ENCODE measurements at places on chromosomes 13 and 19.

- DNase-seq: no peak
Observed at GRCh38 chr19:8320564-8321066, 560 bp downstream of the NDUFA7 start.

DNA sequence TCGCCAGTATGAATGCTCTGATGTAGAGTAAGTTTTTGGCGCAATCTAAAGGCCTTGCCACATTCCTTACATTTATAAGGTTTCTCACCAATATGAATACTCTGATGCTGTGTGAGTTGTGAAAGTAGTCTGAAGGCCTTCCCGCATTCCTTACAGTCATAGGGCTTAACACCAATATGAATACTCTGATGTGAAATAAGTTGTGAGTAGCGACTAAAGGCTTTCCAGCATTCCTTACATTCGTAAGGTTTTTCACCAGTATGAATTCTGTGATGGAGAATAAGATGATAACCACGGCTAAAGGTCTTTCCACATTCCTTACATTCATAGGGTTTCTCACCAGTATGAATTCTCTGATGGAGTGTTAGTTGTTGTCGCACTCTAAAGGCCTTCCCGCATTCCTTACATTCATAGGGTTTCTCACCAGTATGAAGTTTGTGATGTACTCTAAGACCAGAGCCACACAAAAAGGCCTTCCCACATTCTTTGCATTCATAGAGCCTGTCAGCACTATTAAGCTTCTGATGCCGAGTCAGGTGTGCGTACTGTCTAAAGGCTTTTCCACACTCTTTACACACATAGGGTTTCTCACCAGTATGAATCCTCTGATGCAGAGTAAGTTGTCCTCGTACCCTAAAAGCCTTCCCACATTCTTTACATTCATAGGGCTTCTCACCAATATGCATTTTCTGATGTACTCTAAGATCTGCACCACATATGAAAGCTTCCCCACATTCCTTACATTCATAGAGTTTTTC is 14.1 kb upstream of the ZFP14 start:
- no peak for DNase-seq

DNA sequence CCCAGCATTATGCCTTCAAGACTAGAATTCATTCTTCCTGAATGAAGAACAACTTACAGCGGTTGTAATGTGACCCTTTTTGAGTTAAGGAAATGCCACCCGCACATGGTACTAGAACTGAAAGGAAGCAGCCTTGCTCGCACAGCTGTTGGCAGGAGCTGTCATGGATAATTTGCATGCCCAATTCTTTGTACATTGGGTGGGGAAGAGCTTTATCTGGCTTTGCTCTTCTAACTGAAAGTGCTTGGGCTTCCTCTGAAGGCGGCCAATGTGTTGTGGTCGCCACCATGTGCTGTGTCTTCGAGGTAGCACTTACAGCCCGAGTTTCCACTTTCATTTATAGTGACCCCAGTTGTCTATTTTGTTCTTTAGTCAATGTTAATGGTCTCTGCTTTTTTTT is 3.4 kb downstream of the CCNE1 start:
- DNase-seq: no peak

GRCh38 chr13:93422980-93423543 is 196.5 kb downstream of the GPC6 start:
- DNase-seq: no peak

GRCh38 chr19:48987323-48987722 is 5.8 kb downstream of the GYS1 start:
- no peak for DNase-seq

DNA sequence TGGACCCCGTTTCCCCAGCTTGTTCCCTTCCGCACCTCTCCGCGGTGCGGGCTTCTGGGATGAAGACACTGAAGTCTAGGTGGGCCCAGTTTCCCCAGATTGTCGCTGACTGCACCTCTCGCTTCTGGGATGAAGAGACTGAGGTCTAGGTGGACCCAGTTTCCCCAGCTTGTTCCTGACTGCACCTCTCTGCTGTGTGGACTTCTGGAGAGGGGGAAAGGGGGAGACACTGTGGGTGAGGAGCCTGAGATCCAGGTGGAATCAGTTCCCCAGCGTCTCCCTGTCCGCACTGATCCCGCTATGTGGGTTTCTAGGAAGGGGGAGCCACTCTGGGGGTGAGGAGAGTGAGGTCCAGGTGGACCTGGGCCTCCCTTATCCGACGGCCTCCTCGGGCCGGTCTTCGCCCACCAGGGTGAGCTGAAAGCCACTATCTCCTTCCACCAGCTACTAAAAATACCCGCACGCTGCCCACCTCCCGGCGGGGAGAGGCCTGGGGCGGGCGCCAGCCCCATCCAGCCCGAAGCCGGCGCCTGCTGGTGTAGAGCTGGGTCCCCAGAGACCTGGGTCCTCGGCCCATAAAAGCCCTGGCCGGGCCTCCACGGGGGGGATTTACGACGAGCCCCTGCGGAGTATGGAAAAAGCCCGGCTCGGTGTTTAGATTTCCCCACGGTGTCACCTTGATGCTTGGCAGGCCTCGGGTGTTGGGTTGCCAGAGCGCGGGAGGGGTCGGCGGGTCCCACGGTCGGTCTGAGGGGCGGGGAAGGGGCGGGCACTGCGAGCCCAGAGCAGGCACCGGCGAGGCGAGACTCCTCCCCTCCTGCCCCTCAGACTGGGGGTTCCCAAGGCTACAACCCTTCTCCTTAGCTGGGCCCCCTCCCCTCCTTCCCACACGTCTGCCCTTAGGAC is 10.6 kb downstream of the FUT6 start:
- peak; percentile 63 for DNase-seq

All from retina (tissue), 1 donor.